Body of pancreas (tissue), 4 donors: ENCODE measurements at places on chromosomes 5 and 9. TPM values are rescaled to one million over a fixed set of nuclear protein-coding genes. Genes with fewer than 3 reads are reported as not detected.

GRCh38 chr9:121268851-121269641 lies 1.1 kb downstream of the GSN start:
- DNase-seq = no peak

- no peak for DNase-seq
These were observed 6.8 kb downstream of the PHF19 start for GRCh38 chr9:120870206-120870605.

The FOXD4 gene
- not detected for total RNA-seq

The DNAJC21 gene
- 29.6 TPM for total RNA-seq

GRCh38 chr9:123323196-123324013 lies 32.6 kb upstream of the CRB2 start:
- DNase-seq = no peak

DNA sequence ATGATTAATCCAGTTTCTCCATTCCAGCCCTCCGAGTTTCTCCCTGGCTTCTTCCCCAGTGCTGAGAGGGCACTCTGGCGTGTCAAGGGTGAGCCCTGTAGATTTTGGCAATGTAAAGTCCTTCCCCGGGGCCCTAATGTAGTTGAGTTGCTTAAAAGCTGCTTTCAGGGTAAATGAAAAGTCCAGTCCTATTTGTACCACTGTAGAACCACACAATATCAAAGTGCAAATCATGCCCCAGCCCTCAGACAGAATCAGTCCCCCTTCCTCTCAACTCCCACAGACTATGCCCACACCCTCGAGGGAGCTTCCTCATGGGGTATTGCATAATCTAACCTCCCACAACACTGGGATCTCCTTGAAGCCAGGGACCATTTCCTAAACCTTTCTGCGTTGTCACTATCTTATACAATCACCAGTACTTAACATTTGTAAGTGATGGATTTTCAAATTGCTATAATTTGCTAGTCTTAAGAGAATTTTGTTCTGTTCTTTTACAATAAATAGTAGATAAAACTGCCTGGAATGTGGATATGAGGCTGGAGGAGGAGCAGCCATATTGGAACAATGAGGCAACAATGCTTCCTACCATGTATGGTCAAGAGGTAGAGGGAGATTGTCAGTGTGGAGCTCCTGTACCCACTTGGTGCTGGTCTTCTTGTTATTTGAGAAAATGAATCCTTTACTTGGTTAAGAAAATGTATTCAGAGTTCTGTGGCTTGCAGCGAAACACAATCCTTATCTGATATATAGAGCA lies 34.4 kb downstream of the ZNF366 start:
- DNase-seq = peak; percentile 30

DNA sequence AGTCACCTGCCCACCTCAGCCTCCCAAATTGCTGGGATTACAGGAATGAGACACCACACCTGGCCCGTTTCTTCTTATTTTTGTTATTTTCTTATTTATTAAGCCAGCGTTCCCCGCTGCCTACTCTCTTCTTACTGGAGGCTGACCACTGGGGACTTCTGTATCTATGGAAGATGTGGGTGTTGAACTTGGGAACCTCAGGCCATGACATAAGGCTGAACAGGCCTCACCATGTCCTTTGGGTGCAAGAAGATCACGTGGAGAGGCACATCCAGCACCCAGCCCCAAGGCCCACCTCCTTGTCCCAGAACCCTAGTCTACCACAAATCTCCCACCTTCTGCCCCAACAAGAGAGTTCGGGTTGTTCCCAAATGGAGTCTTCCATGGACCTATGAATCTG lies 59.4 kb upstream of the NEK6 start:
- DNase-seq = no peak

- no peak for DNase-seq
These were observed 413.6 kb downstream of the CCDC171 start for GRCh38 chr9:15966471-15966870.

The SLC45A2 gene
- not detected for total RNA-seq

- DNase-seq = no peak
These were observed 1.8 kb downstream of the AUH start for GRCh38 chr9:91359734-91360470.

- no peak for DNase-seq
These were observed 29.9 kb downstream of the IRX2 start for GRCh38 chr5:2721385-2722138.

The SHROOM1 gene
- total RNA-seq = 19.5 TPM

The SVEP1 gene
- 34.0 TPM for total RNA-seq

DNA sequence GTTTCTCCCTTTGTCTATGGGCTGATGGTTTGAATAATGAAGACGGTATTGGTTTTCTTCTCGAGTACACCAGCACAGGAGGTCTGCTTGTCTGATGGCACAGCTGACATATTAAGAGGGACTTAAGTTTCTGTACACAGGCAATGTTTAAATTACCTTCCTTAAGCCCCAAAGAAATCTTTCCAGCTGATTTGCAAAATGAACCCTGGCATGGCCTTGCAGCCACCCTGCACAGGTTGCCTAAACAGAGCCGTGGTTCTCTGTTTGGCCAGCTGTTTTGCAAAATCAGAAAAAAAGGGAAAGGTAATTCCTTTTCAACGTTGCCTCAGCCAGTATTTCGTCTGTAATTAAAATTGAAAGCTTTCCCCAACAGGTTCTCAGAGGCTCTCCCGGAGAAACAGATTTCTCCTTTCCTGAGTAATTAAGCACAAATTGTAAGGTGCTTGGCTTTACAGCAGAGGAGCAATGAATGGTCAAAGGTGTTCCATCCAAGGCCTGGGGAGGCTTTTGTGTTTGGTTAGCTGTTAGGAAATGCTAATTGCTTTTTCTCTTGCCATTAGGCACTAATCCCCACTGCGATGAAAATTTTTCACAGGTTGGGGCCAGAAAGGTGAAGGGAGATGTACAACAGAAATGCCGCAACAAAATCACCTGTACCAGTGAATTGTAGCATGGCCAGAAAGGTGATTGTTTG lies 138.9 kb downstream of the RASEF start:
- DNase-seq = no peak

The GARIN3 gene
- not detected for total RNA-seq

The ARSI gene
- total RNA-seq = 0.26 TPM

- DNase-seq = no peak
These were observed 10.7 kb downstream of the CAMK2A start for GRCh38 chr5:150278916-150279315.

The CCDC112 gene
- 20.1 TPM for total RNA-seq

The SLC28A3 gene
- total RNA-seq = 8.0 TPM

- no peak for DNase-seq
These were observed 60.4 kb downstream of the DOCK2 start for GRCh38 chr5:169697511-169697890.

DNA sequence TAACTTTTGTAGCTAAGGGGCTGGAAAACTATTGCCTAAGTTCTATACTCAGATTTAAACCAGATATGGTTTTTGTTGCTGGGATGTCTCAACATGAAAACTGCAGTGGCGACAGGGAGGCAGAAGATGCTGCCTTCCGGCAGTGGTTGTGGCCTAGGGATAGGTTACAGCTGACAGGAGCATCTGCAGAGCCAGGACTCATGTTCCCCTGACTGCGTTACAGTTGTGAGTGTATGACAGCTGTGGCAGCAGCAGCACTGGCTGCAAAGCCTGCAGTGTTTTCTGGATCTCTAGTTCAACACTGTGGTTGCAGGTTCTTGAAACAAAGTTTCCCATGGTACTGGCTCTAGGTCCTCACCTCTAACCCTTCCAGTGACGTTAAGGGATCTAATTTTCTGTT lies 498.8 kb upstream of the CDH18 start:
- no peak for DNase-seq

The FLT4 gene
- 6.3 TPM for total RNA-seq

GRCh38 chr9:94081864-94082463 lies 2.3 kb upstream of the PTPDC1 start:
- DNase-seq = no peak

The LHX3 gene
- total RNA-seq = not detected

- DNase-seq = no peak
These were observed 421.7 kb downstream of the SPATA31D1 start for GRCh38 chr9:82410306-82410705.

DNA sequence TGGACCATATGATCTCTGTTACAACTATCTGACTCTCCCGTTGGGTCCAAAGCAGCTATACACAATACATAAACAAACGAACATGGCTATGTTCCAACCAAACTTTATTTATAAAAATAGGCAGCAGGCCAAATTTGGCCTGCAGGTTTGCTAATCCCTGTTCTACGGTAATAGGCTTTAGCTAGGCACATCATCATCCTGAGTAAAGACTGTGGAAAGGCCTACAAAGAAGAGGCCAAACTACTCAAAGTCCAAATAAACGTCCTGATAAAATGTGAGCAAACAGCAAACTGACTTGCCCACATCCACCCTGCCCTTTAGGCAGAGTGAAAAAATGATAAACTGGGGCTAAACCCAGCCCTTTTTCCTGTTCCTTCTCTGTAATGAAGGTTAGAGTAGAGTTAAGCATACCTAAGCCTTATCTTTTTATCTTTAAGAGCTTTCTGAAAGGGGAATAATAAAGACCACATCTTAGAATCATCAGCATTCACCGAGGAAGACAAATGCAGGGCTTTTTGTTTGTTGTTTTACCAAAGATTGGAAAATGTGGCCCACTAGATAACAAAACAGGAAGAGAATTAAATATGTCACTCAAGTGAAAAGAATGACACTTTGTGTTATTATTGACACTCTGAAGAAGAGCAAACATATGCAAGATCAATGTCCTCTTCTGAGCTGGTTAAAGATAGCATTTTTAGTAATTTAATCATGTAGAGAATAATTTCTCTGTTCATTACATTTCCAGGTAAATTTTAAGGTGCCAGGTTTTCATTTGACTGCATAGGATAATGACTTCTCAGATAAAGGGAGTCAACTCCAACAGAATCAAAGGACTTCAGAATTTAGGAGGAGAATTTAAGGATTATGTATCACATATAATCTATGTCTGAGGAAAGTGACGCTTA lies 160.0 kb upstream of the GNA14 start:
- no peak for DNase-seq

The PKN3 gene
- 10.2 TPM for total RNA-seq
